ENCODE measurements at places on chromosomes 1 and 21.
A peak's percentile ranks its signal among the peaks of the same experiment; 100 is the strongest.

DNA sequence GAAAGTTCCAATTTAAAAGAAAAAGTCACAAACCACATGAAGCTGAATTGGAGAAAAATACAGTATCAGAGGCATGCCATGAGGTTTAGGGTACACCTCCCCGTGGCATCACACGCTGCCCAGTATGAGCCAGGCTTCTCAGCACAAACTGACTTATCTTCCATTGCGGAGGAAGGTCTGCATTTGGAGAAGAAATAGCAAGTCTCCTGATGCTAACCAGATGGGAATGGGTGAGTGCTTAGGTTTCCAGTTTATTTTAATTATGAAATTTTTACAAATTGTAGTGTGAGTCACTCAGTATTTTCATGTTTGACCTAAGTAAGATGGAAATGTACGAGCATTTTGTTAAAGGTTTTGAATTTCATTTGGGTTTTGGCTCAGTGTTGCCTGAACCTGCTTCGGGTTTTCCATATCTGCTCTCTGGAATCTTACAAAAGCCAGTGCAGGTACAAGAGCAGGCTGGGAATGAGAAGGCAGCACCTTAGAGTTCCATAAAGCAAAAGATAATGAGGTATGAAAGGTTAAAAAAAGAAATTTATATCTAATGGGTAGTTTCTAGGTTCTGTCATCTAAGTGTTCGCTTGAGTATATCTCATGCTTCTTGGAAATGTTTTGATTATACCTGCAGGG, 213.9 kb downstream of the PATJ start:
- DNase-seq: no peak

DNA sequence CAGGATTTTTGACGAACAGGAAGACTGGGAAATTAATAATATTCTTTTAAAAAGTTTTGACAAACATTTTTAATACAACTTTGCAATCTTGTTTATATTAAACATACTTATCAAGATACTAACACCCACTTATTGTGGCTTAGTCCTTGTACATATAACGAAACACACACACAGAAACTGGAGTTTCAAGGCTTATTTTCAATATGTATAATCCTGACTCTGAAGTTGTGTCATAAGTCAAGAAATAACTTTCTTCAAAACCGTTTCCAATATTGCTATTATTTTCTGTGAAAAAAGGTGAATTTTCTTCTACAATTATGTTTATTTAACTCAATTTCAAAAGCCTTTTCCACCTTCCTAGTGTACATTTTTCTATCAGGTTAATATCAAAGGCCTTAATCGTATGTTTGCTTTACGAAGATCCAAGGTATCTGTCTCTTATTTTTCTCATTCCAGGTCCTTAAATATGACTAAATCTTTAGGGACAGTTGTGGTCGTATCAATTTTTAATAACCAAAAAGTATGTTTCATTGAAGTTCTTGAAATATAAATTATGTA, 1.8 kb downstream of the CDKN2C start:
- DNase-seq: peak; percentile 2

- peak; percentile 82 for DNase-seq
These were observed 54.4 kb downstream of the PRSS38 start for GRCh38 chr1:227869851-227870305.

DNA sequence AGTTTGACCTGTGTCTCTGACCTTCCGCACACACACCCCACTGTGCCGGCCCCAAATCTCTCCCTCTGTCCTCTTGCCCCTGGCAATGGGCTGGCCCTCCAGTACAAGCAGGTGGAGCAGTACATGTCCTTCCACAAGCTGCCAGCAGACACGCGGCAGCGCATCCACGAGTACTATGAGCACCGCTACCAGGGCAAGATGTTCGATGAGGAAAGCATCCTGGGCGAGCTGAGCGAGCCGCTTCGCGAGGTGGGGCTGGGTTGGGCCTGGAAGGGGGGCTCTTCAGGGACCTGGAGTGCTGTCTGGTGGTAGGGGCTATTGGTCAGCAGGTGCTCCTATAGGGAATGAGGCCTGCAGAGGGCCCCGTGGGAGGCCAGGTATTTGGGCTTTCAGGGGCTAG, 7.8 kb downstream of the HCN3 start:
- no peak for DNase-seq
